ENCODE measurements at places on chromosomes 13 and 19.

DNA sequence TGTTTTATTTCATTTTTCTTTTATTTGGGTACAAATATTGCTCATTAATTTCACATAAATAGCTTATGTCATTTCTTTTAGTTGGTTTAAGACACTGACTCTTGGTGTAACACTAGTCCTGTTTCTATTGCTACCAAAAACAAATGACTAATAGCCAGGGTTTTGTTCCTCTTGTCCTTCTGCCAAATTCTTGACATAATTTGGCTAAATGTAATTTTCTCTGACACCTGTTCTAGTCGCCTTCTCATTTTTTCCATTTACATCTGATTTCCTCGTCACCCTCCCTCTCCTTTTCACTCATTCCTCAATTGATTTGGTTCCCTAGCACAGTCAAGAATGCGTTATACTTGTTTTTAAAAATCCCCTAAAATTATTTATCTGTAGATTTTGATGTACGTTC is 1718.7 kb downstream of the EFNB2 start:
- no peak for DNase-seq

GRCh38 chr13:94058821-94059360 is 420.6 kb downstream of the DCT start:
- no peak for DNase-seq

- DNase-seq = no peak
Observed at GRCh38 chr13:85812282-85812681, 13.1 kb upstream of the SLITRK6 start.

DNA sequence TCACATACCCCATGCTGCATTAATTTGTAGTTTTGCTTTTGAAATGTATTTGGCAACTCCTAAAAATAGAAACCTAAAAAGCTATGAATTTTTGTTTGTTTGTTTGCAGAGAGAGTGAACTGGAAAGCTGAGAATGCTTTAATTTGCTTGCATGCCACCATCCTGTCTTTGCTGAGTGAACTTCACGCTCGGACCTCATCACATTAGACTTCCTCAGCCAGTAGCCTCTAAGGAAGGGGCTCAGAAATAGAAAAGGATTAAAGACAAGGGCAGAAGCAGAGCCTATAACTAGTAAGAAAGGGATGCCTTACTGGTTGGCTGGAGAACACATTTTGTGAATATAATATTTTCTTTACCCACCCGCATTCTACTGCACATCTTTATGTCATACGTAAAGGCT is 275.1 kb downstream of the DCLK1 start:
- no peak for DNase-seq

DNA sequence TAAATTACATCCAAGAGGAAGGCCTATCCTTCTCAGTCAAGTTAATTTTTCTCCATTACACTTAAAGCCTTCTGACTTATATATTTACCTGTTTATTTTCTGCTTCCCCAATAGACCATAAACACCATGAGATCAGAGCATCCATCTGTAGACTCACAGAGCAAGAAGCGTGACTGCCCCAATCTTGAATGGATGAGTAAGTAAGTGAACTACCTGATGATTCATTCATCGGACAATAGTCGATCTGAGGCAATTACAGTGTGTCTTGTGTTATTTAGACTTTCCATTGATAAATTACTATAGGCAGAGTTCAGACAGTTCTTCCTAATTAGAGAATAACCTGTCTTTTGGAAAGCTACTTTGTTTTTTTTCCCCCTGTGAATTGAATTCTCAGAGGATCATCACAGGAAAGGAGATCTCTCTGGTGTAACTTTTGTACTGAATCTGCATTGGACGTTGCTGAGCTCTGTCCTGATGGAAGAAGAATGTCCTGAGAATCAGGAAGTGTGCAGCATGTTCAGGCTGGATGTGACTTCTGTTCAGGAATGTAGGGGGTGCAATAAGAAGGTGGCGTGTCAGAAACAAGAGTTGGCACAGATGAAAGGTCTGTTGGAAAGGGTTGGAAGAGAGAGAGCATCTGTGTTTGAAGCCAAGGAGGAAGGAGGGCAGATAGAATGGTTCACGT is 367.0 kb downstream of the NALCN start:
- DNase-seq = no peak

GRCh38 chr13:101452519-101453485 is at the start of gene ITGBL1:
TSS of gene ITGBL1 (plus strand) at chr13:101452675. CDS start at chr13:101452834, 159 bp downstream.
- DNase-seq = peak; percentile 52

GRCh38 chr19:13118424-13119193 is 545 bp downstream of the NACC1 start:
- DNase-seq = peak; percentile 66

- DNase-seq = no peak
Observed at GRCh38 chr13:65595916-65596315, 1634.2 kb downstream of the PCDH9 start.

- DNase-seq = no peak
Observed at GRCh38 chr19:29366757-29367156, 153.8 kb upstream of the UQCRFS1 start.

DNA sequence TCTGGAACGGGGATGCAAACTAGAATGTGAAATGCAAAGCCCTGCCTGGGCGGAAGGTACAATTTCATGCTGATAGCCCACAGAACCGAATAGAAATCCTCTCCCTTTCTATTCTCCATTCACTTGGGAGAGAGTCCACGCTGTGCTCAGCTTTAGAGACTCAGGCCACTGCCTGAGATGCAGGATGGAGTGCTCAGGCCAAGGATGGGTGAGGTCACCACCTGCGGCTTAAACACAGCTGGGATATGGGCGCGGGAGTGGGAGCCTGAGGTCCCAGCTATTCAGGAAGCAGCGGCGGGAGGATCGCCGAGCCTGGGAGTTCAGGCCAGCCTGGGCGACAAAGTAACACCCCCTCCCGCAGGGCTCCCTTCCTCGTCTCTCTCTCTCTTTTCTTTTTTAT is 446 bp upstream of the ZNF83 start:
- peak; percentile 47 for DNase-seq

DNA sequence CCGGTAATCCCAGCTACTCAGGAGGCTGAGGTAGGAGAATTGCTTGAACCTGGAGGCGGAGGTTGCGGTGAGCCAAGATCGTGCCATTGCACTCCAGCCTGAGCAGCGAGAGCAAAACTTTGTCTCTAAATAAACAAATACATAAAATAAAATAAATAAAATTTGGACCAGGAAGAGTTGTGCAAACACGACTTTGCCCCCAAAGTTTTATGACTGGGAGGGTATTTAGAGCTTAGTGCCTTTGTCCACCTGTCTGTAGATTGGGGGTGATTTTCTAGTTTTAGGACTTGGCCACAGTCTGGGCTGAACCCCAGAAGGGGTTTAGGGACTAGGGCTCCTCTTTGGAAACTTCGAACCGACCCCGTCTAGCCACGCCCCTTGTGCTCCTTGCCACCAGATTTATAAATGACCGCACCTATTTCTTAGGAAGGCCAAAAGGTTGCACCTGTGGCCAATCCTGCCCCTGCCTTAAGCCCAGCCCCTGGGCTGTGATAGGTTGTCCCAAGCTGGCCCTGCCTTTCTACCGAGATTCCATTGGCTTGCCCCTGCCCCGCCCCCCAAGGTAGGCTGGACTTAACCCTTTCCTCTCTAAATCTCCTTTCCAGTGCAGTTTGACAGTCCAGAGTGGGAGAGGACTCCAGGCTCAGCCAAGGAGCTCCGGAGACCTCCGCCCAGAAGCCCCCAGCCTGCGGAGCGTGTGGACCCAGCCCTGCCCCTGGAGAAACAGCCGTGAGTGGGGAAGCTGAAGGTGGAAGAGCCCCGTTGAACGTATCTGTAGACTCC is 5.3 kb downstream of the SHD start:
- no peak for DNase-seq

DNA sequence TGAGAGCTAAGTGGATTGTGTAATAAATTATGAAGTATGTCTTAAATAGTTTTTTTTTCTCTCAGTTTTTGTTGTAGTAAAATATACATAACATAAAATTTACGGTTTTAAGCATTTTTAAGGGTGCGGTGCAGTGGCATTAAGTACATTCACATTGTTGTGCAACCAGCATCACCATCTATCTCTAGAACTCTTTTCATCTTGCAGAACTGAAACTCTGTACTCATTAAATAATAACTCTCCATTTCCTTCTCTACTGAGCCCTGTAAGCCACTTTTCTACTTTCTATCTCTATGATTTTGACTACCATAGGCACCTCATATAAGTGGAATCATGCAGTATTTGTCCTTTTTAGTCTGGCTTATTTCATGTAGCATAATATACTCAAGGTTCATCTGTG is 87.1 kb downstream of the GJA3 start:
- DNase-seq = no peak

- DNase-seq = no peak
Observed at GRCh38 chr13:23849670-23850069, 39.5 kb downstream of the MIPEP start.

DNA sequence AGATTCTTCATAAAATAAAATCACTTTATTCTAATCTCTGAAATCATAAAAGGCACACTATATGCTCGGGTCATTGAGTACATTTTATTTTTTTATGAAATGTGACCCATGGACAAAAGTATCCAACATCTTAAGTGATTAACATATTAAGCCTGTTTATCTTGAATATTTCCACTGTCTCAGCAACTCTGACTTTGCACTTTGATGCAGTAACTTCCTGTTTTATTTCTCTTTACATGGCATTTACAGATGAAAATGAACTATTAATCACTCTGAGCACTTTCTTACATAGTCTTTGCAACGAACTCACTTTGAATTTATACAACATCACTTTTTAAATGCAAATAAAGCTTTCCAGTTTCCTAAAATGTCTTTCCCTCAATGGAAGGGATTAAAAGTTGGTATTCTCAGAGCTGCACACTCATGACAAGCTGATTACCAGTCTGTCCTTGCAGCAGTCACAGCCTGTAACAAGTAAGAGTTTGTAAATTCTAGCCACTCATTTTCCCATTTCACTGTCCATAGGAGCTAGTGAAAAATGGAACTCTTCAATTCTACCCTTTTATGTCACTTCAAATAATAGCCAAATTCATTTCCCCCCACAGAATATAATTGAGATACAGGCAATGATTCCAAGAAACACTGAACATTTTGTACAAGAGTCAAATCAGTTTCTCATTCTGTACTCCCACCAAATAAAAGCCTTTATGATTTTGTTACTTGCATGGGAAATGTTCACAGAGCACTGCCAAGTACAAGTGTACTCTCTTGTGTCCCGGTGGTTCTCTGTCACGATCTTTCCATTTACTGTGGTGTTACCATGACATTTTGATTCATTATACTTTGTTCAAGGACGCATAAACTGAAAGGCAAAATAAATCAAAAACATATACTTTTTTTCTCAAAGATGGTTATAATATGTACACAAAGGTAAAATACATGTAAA is 1968.9 kb downstream of the PCDH9 start:
- DNase-seq = no peak

- no peak for DNase-seq
Observed at GRCh38 chr13:31639443-31640163, 99.7 kb upstream of the RXFP2 start.

GRCh38 chr19:51607920-51608562 is 22.2 kb downstream of the SIGLEC5 start:
- DNase-seq = peak; percentile 79

DNA sequence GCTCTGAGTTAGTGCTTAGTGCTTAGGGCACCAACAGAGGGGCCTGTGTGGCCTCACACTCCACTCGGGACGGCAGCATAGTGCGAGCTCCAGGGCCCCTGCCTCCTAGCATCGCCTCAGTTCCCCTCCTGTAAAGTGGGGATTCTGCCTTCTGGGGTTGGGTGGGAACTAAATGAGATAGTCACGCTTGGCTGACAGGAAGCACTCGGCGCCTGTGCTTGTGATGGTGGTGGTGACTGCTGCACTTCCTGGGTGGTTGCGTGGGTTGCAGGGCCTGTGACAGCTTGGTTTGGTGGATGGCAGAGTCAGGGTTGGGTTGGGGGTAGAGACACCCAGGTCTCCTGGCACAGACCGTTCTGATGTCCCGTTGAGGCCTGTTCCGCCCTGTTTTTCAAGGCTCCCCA is 7.7 kb downstream of the PLEKHF1 start:
- no peak for DNase-seq

GRCh38 chr13:23845105-23845725 is 44.0 kb downstream of the MIPEP start:
- DNase-seq = no peak

GRCh38 chr19:3818466-3818865 is 32.3 kb upstream of the MATK start:
- DNase-seq = no peak

DNA sequence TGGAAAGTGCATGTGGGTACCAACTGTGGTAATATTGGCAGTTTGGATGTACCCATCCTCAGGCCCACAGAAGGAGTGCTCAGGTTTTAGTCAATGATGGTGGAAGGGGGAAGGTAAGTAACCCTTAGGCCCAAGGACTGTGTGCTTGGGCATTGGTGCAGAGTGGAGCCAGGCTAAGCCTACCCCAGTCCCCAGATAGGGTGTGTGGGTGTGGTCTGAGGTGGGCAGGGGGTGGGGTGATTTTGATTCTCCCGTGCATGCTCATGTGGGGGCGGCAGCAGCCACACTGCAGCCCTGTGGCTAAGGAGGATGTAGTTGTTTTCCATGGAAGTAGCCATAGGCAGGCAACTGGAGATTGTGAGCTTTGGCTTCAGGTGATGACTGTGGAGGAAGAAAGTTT is 2197.3 kb downstream of the PCDH9 start:
- DNase-seq = no peak

- DNase-seq = peak; percentile 21
Observed at GRCh38 chr19:18261474-18261873, 12.8 kb downstream of the IQCN start.

DNA sequence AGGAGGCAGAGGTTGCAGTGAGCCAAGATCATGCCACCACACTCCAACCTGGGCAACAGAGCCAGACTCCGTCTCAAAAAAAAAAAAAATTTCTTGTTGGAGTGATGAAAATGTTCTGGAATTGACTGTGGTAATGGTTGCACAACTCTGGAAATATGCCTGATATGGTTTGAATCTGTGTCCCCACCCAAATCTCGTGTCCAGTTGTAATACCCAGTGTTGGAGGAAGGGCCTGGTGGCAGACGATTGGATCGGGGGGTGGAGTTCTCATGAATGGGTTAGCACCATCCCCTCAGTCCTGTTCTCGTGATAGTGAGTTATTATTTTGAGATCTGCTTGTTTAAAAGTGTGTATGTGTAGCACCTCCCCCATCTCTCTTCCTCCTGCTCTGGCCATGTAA is 41.1 kb upstream of the MAP3K10 start:
- no peak for DNase-seq

GRCh38 chr19:40089462-40089861 is 1.3 kb downstream of the ZNF780A start:
- no peak for DNase-seq

DNA sequence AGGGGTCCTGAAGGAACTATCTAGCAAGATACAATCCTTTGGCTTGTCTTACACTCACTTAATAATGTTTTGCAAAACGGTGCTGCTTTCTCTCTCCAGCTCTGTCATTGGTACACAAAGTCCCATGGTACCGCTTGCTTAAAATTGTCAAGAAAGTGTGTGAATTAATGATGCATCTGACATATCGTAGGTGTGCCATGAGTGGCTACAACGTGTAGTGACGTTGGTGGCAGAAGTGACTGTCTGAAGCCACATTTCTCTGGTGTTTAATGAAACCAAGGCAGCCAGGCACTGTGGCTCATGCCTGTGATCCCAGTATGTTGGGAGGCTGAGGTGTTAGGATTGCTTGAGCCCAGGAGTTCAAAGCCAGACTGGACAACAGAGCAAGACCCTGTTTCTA is 2.6 kb downstream of the HSH2D start:
- DNase-seq = no peak

GRCh38 chr13:24618011-24618955 is 61.9 kb upstream of the ATP12A start:
- no peak for DNase-seq

All from femur (tissue), 1 donor.